ENCODE measurements at places on chromosomes 16 and 17.

GRCh38 chr17:32491371-32492263 is 4.8 kb downstream of the CDK5R1 start:
- no peak for DNase-seq

DNA sequence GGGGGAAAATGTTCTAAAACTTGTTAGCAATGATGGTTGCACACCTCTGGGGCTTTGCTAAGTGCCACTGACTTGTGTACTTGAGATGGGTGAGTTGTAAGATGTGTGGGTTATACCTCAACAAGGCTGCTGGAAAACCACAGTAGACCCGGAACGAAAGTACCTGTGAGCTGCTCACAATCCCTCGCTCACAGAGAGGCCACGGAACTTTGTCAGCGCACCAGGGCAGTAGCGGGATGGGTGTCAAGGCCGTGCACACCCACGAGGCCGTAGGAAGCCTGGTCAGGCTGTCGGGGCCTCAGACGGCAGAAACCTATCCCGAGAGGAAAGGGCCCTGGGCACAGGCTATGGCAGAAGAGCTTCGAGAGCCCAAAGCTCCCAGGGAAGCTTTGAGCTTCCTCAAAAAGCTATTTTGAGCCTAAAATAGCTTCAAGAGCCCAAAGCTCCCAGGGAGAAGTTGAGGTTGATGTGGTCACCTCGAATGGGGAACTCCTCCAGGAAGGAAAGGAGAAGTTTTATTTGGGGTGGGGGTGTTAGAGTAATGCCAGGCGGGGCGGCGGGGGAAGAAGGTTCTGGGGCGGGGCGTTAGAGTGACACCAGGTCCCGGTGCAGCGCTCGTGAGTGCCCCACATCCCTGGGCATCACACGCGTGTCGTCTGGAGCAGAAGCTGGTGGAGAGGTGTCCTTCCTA is 19.0 kb downstream of the CBFA2T3 start:
- no peak for DNase-seq

- no peak for DNase-seq
These were observed 1091.0 kb downstream of the CDH8 start for GRCh38 chr16:60945225-60945624.

DNA sequence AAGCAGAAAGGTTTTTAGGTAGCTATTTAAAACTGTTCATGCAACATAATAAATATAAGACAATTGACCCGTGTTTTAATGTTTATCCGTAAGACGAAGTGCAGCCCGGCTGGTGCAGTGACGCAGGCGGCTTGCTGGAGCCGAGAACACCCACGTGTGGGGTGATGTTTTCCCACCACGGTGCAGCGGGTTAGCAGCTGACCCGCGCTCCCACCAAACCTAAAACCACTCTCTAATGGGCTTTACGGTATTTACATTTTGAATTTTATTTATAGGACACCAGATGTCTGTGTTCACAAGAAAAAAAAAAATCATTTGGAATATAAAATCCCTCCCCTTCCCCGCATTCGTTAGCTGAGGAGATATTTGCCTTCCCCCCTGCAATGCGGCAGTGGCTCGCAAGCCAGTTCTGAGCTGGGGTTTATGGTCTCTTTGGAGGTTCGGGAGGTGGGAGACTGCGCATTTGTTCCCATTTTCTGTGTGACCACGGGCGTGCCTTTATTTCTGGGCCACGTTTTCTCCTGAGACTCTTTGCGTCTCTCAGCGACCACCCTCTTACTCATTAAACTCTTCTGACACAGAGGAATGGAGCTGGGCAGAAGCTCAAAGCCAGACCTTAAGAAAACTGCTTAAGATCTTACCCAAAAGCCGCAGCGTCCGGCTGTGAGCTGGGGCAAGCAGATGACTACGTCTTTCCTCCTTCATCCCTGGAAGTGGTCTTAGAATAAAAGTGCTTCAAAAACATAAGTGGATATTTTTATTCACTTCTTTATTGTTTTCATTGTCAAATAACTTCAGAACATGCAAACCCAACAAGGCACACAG is 301.1 kb downstream of the IRF8 start:
- no peak for DNase-seq

DNA sequence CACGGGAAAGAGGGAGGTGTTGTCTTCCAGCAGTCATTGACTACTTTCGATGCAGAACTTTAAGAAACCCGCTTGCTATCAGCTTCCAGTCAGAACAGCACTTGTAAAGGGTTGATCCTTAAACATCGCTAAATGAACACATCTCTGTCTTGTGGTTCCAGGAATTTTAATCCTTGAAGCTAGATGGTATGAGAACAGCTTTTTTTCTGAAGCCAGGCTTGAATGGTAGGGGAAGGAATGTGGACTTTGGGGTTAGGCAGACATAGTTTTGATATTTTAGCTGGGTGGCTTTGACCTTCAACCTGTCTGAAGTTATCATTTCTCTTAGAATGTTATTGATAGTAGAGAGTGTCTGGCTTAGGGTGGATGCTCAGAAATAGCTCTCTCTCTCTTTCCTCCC is 81.1 kb downstream of the RGS9 start:
- no peak for DNase-seq

GRCh38 chr17:46818316-46818928 is at the start of gene WNT3:
Gene WNT3, minus strand, starts transcription at chr17:46818692. Its CDS starts 95 bp downstream, at chr17:46818597.
- DNase-seq, result peak; percentile 61

DNA sequence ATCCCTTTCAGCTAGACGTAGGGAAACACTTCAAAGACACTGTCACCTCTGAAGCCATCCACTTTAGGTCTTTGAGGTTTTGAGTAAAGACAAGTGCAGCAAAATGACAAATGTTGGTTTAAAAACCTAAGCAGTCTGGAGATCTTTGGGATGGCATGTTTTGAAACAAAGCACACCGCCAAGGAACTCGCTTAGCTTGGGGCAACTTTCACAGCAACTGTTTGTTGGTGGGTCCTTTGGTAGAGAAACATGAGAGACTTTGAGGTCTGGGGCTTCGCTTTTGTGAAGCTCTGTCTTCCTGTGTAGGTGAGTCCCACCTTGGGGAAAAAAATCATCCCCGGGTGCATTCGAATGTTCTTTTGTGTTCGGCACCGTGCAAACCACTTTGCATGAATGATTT is 357.5 kb downstream of the SNX29 start:
- DNase-seq, result no peak

GRCh38 chr16:82078125-82078524 is 43.1 kb downstream of the HSD17B2 start:
- DNase-seq, result no peak

- peak; percentile 63 for DNase-seq
These were observed 145.3 kb downstream of the IRF8 start for GRCh38 chr16:86044241-86044671.

- DNase-seq, result no peak
These were observed 11.4 kb upstream of the CCL1 start for GRCh38 chr17:34374457-34374856.
